Renal cortical epithelial cell (primary cell): ENCODE measurements at places on chromosomes 12 and 14.

GRCh38 chr12:64767495-64767894, 8.3 kb upstream of the GNS start:
- no peak for DNase-seq

- DNase-seq: peak; percentile 96
Observed at GRCh38 chr12:779745-780734, 27.7 kb downstream of the WNK1 start.

DNA sequence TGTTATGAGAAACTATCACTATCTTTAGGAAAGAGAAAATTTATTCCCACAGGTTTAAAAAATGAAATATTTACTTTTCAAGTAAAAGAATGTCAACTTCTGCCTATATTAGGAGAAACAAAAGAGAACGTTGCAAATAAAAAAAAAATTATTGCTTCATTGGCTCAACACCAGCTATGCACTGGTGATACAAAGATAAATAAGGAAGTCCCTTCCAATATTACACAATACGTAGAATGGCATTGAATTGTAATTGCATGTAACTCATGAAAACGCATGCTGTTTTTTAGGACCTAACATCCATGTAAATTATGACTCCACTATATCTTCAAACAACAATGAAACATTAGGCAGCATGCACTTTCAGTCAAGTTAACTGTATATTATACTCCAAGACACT, 56.4 kb upstream of the RERGL start:
- DNase-seq: peak; percentile 20

DNA sequence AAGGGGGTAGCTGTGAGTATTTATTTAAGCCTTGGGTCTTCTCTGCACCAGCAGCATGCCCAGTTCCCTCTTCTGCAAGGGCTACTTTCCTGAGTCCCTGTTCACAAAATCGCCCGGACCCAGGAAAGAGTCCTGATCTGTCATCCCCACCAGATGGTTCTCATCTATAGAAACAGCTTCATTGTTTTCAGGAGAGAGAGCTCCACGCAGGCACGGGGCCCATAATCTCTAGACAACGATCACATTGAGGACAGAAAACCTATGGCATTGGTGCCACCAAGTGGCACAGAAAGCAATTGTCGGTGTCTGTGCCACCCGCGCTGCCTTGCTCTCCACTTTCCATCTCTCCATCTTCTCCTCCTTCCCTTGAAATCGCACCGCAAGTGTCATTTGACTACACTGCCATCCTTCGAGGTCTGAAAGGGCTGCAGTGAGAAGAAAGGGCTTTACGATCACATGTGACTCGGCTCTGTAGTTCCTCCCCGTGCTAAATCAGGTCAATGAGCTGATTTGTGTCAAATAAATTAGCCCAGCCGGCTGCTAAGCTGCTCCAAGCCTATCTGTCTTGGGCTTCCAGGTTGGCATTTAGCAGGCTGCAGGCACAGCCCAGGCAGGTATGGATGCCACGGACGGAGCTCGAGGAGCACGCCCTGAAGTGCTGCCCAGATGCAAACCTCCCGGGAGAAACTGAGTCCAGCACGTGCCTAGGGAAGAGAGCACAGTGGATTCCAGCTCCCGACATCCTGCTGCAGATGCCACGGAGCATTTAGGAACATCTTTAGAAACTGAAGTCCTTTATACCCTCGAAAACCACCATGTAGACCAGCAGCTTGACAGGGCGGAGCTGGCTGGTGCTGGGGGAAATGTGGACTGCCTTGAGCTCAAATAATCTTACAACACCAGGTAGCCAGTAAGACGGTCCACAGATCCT, 28.8 kb downstream of the SPRING1 start:
- peak; percentile 20 for DNase-seq

- DNase-seq: no peak
Observed at GRCh38 chr12:92338671-92339070, 193.0 kb upstream of the BTG1 start.

- no peak for DNase-seq
Observed at GRCh38 chr14:96166461-96167223, 38.0 kb upstream of the BDKRB2 start.

GRCh38 chr12:10070380-10070779, 28.4 kb downstream of the CLEC1A start:
- no peak for DNase-seq

DNA sequence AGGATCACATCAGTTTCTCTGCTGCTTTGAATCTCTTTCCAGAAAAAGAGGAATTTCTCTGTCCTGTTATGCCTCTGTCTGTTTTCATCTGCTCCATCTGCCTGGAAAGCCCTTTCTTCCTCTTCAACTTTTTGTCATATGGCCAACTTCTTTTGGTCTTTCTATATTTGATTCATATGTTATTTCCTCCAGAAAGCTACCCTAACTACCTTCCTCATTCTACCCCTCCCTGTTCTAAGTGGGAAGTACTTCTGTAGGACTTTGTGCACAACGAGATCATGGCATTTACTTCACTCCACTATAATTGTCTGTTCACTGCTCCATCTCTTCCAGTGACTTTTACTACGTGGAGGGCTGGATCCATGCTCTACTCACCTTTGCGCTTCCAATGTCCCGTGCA, 5.9 kb downstream of the CLEC4D start:
- DNase-seq: no peak

DNA sequence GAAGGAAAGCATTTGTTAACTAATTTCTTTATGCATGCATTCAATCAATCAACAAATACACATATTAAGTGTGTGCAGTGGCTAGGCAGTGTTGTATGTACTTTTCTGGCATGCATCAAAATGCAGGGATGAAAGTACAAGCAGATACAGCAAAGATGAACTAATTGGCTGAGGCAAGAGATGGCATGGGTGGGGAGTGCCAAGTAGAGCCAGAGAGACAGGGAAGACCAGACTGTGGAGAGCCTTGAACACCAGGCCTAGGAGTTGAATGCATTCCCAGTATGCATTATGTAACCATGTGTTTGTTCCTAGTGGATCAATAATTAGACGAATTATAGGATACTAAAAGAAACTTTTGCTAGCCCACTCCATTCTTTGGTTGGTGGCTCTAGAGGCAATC, 17.3 kb upstream of the LMNTD1 start:
- DNase-seq: no peak

DNA sequence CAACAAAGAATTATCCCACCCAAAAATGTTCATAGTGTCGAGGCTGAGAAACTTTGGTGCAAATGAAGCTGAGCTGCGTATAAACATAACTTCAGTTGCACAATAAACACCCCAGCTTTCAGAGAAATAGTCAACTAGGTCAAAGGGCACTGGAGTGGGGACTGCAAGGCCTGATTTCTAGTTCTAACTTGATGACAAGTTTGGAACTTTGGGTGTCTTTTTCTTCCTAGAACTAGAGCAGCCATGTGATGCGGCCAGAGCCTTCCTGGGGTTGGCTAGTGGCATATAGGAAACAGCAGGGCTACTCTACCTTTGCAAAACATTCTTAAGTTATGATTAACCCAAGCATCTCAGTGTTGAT, 298.4 kb upstream of the AMIGO2 start:
- no peak for DNase-seq
